ENCODE measurements at places on chromosomes 5 and 9.
A peak's percentile ranks its signal among the peaks of the same experiment; 100 is the strongest.

GRCh38 chr9:97307500-97308163, at the start of gene CCDC180:
TSS of gene CCDC180 (plus strand) at chr9:97307659. CDS start at chr9:97308064, 405 bp downstream.
- DNase-seq = no peak

DNA sequence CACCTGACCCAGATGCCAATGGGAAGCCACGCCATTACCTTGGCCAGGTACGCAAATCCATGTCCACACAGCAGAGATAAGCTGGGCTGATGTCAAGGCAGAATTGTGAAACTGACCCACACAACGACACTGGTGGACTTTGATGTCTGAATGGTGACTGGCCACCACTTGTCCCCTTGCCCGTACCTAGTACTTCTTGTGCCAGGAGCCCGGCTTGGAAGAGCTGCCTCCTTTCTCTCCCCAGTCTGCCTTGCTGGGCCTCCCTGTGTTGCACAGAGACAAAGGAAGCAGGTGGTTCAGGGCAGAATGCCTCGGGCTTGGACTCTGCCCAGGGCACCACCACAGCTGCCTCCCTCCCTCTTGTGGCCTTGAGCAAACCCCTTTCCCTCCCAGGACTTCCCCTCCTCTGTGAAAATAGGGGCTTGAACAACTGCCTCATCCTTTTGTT, 23.3 kb downstream of the PTGES2 start:
- DNase-seq = no peak

GRCh38 chr9:99375481-99375880, 153.4 kb downstream of the SEC61B start:
- DNase-seq = no peak

DNA sequence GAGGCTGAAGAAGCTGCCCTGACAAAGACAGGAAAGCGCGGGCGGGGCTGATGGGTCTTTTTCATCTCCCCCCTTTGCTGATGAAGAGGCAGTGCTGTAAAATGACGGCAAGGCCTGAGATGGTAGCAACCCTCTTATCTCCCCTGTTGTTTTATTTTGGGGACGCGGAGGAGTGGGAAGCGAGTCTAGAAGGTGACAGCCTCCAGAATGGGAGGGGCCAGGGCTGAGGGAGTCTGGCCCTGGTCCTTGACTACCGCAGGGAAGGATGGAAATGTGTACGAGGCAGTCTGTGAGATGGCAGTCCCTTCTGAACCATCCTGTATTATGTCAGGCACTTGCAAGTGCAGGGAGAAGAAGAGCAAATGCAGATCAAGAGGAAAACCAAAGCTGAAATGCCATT, 46.1 kb upstream of the TCERG1 start:
- DNase-seq = no peak

- no peak for DNase-seq
These were observed 2.8 kb upstream of the ESM1 start for GRCh38 chr5:54988218-54988617.

- DNase-seq = no peak
These were observed 58.8 kb upstream of the IGFBPL1 start for GRCh38 chr9:38482918-38483592.

- no peak for DNase-seq
These were observed 88.8 kb downstream of the SECISBP2 start for GRCh38 chr9:89407070-89407469.

- DNase-seq = no peak
These were observed 10.4 kb downstream of the PKN3 start for GRCh38 chr9:128712451-128713410.

GRCh38 chr9:14661421-14662059, 31.7 kb downstream of the ZDHHC21 start:
- no peak for DNase-seq

- DNase-seq = no peak
These were observed 80.7 kb downstream of the LMX1B start for GRCh38 chr9:126694206-126695081.

DNA sequence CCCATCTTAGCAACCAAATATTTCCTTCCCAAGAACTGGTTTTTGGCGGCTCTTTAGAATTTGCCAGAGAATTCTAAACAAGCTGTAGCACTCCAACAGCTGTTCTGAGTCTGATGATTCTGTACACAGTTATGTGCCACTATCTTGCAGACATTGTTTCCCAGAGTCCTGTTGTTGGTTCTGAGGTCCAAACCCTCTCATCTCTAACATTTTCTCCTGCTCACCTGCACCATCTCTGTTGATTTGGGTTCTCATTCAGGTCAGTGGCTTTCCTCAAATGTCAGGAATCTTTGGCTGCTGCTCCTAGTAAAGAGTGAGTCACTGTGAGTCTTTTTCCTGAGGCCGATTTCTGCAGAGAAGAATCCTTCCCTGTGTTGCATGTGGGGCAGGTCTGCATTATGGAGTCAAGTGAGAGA, 50.0 kb downstream of the CAMSAP1 start:
- no peak for DNase-seq

GRCh38 chr9:6049798-6050197, 34.4 kb upstream of the RANBP6 start:
- no peak for DNase-seq

- no peak for DNase-seq
These were observed 495.1 kb upstream of the DAB2 start for GRCh38 chr5:39919876-39920275.

DNA sequence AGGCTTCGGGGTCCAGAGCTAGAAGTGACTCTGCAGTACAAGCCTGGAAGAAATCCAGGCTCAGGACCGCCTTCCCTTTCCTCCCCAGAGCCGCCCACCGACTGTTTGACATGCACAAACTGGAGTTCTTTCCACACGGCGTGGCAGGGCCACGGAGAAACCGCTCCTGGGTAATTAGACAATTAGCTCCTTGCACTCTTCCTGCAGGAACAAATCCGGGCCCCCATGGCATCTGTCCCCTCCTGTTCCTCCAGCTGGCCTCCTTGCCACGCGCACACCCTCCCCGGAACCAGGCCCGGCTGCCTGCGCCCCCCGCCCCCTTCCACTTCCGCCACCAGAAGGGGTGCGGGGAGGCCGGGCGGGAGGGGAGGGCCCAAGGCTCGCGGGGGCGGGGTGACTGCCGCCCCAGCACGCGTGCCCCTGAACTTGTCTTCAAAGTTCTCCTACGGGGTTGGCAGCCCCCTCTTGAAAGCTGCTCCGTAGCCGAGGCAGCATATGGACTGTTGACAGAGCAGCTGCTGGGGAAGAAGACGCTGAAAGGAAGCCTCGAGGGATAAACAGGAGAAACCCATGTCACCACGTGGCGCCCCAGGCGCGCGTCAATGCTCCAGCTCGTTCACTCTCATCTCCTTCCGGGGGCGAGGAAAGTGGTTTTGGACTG, 74.3 kb downstream of the SEC61B start:
- no peak for DNase-seq

DNA sequence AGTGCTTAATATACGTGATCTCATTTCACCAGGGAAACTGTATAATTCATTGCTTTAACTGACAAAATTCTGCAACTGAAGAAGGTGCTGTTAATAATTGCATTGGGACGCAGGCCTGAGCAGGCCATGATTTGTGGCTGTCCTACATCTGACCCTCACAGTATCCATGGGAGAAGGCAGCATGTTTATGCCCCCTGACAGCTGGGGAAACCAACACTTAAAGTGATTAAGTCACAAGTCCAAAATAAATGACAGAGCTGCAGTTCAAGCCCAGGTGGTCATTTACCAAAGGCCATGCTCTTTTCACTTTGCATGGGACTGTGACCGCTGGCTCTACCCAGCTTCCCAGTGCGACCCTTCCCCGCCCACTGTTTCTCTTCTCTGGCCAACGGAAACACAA, 30.5 kb upstream of the KCNMB1 start:
- DNase-seq = no peak

DNA sequence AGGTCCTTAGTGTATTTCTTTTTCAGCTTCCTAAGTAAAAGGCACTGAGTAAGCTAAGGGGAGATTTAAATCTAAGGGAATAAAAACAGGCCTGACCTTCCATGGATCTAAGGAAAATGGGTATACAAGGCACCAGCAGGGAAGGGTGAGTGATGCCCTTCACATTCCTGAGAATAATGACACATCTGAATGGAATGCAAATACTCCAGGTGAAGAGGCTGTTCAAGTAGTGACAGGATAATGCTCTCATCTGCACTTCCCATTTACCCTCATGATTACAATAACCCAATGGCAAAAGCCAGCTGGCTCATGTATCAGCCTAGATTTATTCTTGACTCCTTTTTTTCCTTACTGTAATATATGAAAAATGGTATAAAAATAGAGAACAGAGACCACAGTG, 216.2 kb upstream of the ACTBL2 start:
- DNase-seq = no peak

DNA sequence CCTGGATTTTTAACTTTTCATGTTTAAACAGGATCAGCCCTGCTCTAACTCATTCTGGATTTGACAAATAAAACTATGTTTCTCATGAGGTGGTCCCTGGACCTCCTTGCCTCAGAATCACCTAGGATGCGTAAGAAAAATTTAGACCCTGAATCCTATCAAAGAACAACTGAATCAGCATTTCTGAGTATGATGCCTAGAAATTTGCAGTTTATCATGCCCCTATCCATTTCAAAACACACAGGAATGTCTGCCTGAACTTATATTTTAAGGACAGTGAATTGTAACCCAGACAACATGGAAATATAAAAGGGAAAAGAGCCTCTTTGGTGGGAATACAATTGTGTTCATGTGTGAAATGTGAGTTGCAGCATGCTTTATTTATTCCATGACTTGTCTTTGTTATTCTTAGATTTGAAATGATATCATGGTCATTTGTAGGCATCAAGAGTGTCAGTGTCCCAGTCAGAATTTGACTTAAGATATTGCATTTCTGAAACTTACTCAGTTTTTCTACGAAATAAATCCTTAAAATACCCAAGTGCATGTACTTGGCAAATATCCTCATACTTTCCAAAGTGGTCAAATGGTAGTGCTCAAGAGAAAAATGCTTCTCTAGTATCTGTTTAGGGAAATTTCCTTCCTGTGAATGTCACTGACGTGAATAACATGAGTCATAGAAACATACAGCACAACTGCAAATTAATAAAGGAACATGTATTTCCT, 144.3 kb downstream of the GIN1 start:
- no peak for DNase-seq

DNA sequence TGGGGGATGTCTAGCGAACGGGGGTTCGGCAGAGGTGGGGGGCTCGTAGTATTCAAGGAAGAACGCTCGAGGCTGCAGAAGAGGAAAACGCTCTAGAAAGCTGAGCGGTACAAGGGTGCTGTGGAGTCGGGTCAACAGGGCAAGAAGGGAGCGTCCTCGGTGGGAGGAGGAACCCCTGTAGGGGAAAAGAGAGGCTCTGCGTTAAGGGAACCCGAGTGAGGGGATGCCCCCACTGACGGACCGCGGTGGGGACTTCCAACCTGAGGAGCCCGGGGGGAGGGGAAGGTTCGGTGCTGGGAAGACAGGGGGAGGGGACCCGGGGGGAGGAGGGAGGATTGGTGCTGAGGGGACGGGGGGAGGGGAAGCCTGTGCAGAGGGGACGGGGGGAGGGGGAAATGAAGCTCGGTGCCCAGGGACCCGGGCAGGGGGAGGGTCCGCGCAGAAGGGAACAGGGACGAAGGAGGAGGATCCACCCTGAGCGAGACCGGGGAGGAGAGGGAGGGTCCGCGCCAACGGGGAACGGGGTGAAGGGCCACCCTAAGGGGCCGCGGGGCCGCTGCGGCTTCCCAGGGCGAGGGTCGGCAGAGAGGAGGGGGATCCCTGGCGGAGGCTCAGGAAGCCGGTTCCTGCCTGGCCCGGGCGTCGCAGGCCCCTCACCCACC, 621 bp downstream of the NR6A1 start:
- DNase-seq = no peak

DNA sequence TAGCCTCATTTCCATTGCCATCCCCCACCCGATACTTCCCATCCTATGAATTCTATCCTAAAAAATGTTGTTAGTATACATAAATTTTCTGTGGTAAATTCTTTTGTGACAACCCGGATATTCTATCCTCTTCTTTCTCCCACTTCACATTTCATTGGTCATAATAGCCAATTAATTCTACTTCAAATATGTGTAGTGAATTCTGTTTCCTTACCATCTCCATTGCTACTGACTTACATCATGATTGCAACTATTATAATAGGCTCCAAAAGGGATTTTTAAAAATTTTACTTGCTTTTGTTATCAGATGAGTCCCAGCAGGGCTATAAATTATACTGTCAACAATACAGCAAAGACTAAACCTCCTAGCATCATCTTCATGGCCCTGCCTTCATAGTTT, 1326.8 kb downstream of the PTPRD start:
- DNase-seq = no peak

GRCh38 chr5:111144352-111144930, 52.3 kb downstream of the WDR36 start:
- no peak for DNase-seq

- DNase-seq = peak; percentile 25
These were observed 3.8 kb downstream of the CREB3 start for GRCh38 chr9:35736201-35736633.

- DNase-seq = no peak
These were observed 11.1 kb downstream of the CXCL14 start for GRCh38 chr5:135567661-135568060.

GRCh38 chr5:7324919-7325318, 71.0 kb upstream of the ADCY2 start:
- DNase-seq = no peak

- DNase-seq = no peak
These were observed 257.8 kb downstream of the BNC2 start for GRCh38 chr9:16612627-16613026.

GRCh38 chr5:38576442-38576841, 20.0 kb upstream of the LIFR start:
- no peak for DNase-seq

GRCh38 chr5:168853972-168854371, 274.8 kb upstream of the PANK3 start:
- DNase-seq = no peak

DNA sequence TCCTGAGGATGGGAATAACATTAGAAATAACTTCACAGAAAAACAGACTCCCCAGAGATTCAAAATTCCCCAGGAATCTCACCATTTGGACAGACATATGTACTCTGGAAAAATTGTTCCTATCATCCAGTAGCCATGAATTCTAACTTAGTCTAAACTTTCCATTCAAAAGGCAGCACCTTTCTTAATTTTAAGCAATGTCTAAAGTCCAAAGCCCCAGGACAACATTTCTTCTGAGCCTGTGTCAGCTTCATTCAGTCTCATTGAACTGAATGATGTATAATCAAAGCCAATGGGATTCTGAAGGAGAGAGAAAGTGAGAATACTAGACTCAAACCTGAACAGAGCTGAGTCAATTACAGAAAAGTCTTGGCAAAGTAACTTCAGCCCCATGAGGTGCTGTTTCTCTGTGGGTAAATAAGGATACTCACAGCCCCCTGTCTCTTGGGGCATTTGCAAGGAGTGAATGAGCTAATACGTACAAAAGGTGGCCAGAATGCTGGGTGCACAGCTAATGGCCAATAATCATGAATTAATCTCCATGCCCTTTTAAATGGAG, 140.6 kb downstream of the SEMA5A start:
- no peak for DNase-seq

GRCh38 chr5:142078221-142078620, 30.4 kb upstream of the NDFIP1 start:
- DNase-seq = no peak

Data from T-helper 17 cell (primary cell).